Nasal cavity respiratory epithelium epithelial cell of viscerocranial mucosa (primary cell): ENCODE measurements at places on chromosomes 7 and 10. TPM values are rescaled to one million over a fixed set of nuclear protein-coding genes. Genes with fewer than 3 reads are reported as not detected.

Gene DNMBP
- total RNA-seq, result 6.5 and 12.7 TPM in 2 replicates

Gene C10orf62
- total RNA-seq, result not detected in 2 replicates

Gene REEP3
- total RNA-seq, result 43.7 and 78.9 TPM in 2 replicates

Gene ADRB1
- total RNA-seq, result 1.6 and 7.9 TPM in 2 replicates

Gene FKBP6
- total RNA-seq, result not detected in 2 replicates

Gene ASZ1
- total RNA-seq, result not detected in 2 replicates

Gene KCND2
- total RNA-seq, result not detected in 2 replicates

Gene CD36
- total RNA-seq, result 1.0 and 117 TPM in 2 replicates
